NCI-H2227 treated with DMSO at 0.1 percent for 48 hours (cell line): ENCODE measurements at places on chromosomes 3 and 15.

DNA sequence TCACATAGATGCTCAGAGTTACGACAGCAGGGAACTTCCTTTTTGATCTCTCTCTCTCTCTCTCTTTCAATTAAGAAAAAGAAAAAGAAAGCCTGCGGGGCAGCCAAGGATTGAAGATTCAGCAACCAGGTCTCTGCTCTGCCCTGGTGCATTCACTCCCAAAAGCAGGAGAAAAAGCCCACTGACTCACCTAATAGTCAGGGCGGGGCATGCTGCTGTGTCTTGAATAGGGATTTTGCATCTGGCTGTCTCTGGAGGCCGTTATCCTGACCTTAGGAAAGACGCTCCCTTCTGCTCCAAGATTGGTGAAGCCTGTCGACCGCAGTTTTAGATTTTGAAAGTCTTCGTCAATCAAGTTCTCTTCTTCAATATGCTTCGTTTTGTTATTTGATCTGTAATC, 20.8 kb upstream of the ITGB5 start:
- no peak for DNase-seq

DNA sequence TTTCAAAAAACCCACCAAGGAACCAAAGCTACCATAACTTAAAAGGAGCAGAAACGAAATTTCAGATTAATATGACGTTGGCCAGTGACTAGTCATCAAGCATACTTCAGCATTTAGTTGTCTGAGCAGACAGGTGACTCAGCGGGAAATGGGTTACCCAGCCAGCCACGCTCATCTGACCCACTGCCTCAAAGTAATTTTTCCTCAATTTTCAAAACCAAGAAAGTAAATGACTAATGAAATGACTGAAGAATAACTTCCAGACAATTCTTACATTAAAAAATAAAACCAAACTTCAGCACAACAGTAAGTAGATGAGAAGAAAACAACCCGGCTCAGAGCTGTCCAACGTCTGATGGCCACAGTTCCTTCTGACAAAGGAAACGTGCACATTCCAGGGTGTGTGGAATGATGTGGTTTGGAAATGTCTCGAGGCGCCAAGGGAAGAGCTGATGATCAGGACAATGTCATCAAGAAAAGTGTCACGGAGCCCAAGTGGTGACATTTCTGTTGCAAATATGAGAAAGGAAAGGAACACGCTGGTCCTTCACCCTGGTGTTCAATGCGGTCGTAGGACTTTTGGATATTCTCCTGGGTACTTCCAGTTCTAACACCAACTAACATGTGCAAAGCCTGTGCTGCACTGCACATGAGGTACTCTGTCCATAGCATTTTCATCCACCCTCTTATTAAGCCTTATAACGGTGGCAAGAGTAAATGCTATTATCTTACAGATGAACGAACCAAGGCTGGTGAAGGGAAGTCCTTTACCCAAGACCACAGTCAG, 79.1 kb downstream of the FOXP1 start:
- DNase-seq = no peak

GRCh38 chr15:101444807-101445508, 44.5 kb downstream of the PCSK6 start:
- no peak for DNase-seq

DNA sequence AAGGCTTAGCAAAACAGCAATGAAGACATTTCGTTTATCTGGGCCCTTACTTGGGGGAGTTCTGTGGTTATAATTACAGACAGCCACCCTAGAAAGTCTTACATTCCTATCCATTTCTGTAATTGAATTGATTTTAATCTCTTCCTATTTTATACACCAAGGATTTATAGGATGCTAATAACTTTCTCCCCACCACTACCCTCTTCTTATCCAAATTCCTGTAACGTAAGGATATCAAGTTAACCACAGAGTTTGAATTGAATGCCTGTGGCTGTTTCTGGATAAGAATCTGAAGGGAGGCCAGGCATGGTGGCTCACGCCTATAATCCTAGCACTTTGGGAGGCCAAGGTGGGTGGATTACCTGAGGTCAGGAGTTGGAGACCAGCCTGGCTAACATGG, 78.6 kb downstream of the MLH1 start:
- DNase-seq = no peak

GRCh38 chr15:78360367-78360801, 20.2 kb downstream of the CRABP1 start:
- no peak for DNase-seq

GRCh38 chr3:175386630-175387029, 527.5 kb downstream of the NAALADL2 start:
- no peak for DNase-seq

- DNase-seq = no peak
Measured at GRCh38 chr3:119631516-119631915, 28.9 kb downstream of the POPDC2 start.

DNA sequence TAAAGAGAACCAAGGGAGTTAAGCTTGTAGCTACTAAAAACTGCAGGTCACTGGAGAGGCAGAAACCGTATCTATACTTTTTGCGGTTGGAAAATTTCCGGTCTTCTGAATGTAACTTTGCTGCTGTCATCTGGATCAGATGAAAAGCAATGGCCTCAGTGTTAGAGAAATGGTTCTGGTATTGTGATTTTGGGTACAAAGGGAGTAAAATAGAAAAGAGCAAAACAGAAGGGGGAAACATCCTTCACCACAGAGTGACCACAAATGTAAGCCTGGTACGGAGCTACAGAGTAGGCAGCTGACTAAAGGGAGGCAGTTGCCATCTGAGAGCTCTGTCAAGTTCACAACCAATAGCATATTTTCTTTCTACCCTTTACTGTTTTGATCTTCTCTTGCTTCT, 5.6 kb downstream of the CD96 start:
- DNase-seq = no peak
